ENCODE measurements at places on chromosomes 1 and 21. TPM values are rescaled to one million over a fixed set of nuclear protein-coding genes. Genes with fewer than 3 reads are reported as not detected.

LDLRAD1 gene
- total RNA-seq: not detected

RHBDL2 gene
- total RNA-seq: not detected

VHLL gene
- not detected for total RNA-seq

SLC2A5 gene
- not detected for total RNA-seq

OR10R2 gene
- total RNA-seq: not detected

SPRR4 gene
- total RNA-seq: not detected

ISG15 gene
- total RNA-seq: 25.4 TPM

PRDM16 gene
- 0.20 TPM for total RNA-seq

PTGFRN gene
- 5.6 TPM for total RNA-seq

DNA sequence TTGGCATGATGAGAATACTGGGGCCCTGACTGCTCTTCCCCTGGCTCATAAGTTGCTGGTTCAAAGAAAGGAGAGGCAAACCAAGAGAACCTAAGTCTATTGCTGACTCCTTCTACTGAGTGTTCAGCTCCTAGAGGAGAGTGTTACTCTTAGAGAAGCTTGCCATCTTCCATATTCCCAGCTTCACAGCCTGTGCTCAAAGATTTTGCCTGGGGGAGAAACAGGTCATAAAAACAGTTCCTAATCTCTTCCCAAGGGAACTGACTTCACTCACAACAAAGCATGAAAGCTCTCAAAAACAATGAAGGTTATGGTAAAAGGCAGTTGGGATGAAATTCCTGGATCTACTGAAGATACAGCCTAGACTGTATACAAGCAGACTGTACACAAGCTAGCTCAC is 37.1 kb downstream of the LRRC40 start:
- no peak for DNase-seq

DNA sequence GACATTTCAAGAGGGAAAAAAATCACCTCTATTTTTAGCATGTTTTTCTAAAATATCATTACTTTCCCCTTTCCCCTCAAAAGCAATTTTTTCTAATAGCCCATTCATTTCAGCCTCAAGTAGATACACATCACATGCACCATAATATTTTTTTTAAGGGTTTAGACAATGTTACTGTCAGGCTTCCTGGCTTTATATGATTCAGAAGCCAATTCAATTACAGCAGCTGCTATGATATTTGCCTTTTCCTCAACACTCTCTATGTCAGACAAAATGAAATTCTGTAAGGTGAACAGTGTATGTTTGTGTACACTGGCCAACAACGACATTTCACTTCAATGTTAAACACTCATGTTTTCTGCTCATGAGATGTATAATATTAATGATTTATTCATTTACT is 46.5 kb downstream of the OMA1 start:
- no peak for DNase-seq

DNA sequence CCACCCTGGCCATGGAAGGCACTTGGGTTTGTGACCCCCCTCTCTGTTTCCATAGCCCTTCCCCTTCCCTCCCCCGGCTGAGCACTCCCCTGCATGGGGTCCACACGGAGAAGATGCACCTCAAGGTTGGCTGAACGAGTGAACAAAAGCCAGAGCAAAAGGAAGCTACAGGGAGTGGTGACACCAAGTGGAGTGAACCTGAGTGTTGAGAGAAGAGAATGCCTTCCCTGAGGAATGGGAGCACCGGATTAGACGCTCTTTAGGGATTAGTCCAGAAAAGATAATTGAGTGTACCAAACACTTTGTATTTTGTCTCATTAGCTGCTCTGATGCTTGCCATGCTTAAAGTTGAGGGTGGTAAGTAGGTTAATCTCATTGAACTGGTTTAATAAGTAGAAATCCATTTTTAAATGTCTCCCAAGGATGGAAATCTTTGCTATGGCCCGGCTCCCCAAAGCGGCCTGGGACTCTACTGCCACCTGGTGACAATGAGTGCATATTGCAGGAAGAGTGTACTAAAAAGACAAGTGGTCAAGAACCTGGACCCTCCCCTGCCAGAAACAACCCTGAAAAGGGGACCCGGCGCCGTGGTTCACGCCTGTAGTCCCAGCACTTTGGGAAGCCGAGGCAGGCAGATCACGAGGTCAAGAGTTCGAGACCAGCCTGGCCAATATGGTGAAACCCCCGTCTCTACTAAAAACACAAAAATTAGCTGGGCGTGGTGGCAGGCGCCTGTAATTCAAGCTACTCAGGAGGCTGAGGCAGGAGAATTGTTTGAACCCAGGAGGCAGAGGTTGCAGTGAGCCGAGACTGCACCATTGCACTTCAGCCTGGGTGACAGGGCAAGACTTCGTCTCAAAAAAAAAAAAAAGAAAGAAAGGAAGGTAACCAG is 150.6 kb upstream of the ZC3H12A start:
- DNase-seq: no peak

GRCh38 chr1:180534214-180534613 is 24.6 kb upstream of the OVAAL start:
- DNase-seq: no peak
